Effector memory CD4-positive, alpha-beta T cell (primary cell): ENCODE measurements at places on chromosomes 2 and 18.

- no peaks in the 10 kb centered on the region for H3K4me1 ChIP-seq
- no peak overlapping the region for H3K4me3 ChIP-seq
- no peak overlapping the region for H3K27ac ChIP-seq
- no peaks in the 10 kb centered on the region for H3K36me3 ChIP-seq
Measured at GRCh38 chr2:109176928-109177327, 47.9 kb downstream of the SH3RF3 start.

GRCh38 chr2:234816056-234816455 is 135.8 kb upstream of the SH3BP4 start:
- H3K27ac ChIP-seq, result no peak overlapping the region
- no peak for DNase-seq
- H3K36me3 ChIP-seq, result no peaks in the 10 kb centered on the region
- H3K4me1 ChIP-seq, result no peaks in the 10 kb centered on the region

GRCh38 chr2:7598402-7598801 is 681.2 kb downstream of the RNF144A start:
- H3K27me3 ChIP-seq, result no peaks in the 10 kb centered on the region
- H3K4me1 ChIP-seq, result no peaks in the 10 kb centered on the region
- no peak overlapping the region for H3K27ac ChIP-seq
- H3K36me3 ChIP-seq, result no peaks in the 10 kb centered on the region
- H3K4me3 ChIP-seq, result no peak overlapping the region
- DNase-seq, result no peak

- H3K27ac ChIP-seq, result no peak overlapping the region
Measured at GRCh38 chr2:137178951-137179377, 413.6 kb downstream of the THSD7B start.

DNA sequence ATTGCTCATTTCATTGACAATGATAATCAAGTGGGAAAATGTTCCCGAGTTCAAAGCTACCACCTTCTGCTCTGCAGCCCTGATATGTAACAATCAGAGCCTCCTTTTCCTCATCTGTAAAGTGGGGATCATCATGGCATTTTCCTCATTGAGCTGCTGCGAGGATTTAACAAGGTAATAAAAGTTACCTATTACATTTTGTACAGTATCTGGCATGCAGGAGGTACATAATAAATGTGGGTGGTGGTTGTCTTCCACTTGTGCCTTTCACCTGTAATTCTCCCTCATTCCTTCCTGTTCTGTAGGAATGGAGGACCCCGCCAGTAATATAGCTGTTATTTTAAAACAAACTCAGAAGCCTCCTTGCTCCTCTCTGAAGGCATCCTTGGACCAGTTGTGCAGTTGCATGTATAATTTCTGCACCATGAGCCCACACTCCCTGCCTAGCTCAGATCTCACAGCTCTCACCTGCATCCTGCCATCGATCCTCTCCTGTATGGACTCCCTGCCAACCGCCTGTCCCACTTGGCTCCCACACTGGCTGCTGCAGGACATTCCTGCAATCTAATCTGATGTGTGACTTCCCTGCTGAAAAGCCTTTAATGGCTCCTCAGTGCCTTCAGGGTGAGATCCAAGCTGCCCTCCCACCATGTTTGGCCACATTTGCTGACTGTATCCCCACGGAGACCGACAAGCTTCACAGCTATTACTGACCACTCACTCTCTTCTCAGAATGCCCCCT is 350.4 kb downstream of the EN1 start:
- no peak overlapping the region for H3K27ac ChIP-seq
- H3K36me3 ChIP-seq, result no peaks in the 10 kb centered on the region
- H3K4me1 ChIP-seq, result no peaks in the 10 kb centered on the region
- no peak for DNase-seq

- no peaks in the 10 kb centered on the region for H3K27me3 ChIP-seq
- no peaks in the 10 kb centered on the region for H3K4me1 ChIP-seq
- DNase-seq, result no peak
Measured at GRCh38 chr2:1773883-1774282, 29.6 kb upstream of the PXDN start.

DNA sequence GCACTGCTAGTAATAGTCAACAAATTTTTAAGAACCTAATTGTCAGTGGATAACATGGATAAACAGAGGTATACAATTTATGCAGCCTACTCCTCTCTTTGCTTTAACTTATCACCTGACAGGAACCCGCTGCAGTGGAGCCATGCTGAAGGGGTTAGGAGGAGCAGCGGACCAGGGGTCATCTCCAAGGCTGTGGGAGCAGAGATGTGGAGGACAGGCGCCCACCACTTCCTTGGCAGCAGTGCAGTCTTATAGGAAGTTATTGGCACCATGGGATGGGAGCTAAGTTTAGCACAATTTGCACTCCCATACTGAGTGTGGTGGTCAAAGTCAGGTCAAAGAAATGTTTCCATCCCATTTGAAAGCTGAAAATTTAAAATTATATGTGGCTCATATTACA is 35.6 kb downstream of the HDLBP start:
- no peak overlapping the region for H3K27ac ChIP-seq
- H3K4me1 ChIP-seq, result no peaks in the 10 kb centered on the region
- H3K27me3 ChIP-seq, result no peaks in the 10 kb centered on the region
- no peak for DNase-seq
- H3K36me3 ChIP-seq, result no peaks in the 10 kb centered on the region
- no peak overlapping the region for H3K4me3 ChIP-seq

- no peak for DNase-seq
- H3K36me3 ChIP-seq, result peaks cover 58% of the 10 kb centered on the region
- no peaks in the 10 kb centered on the region for H3K4me1 ChIP-seq
- no peak overlapping the region for H3K27ac ChIP-seq
Measured at GRCh38 chr18:77016936-77017335, 115.6 kb downstream of the MBP start.

GRCh38 chr2:240528406-240529040 is 29.3 kb downstream of the ANKMY1 start:
- H3K4me3 ChIP-seq, result no peak overlapping the region
- H3K4me1 ChIP-seq, result no peaks in the 10 kb centered on the region
- no peaks in the 10 kb centered on the region for H3K27me3 ChIP-seq
- no peak for DNase-seq
- H3K27ac ChIP-seq, result no peak overlapping the region
- peaks cover 48% of the 10 kb centered on the region for H3K36me3 ChIP-seq

DNA sequence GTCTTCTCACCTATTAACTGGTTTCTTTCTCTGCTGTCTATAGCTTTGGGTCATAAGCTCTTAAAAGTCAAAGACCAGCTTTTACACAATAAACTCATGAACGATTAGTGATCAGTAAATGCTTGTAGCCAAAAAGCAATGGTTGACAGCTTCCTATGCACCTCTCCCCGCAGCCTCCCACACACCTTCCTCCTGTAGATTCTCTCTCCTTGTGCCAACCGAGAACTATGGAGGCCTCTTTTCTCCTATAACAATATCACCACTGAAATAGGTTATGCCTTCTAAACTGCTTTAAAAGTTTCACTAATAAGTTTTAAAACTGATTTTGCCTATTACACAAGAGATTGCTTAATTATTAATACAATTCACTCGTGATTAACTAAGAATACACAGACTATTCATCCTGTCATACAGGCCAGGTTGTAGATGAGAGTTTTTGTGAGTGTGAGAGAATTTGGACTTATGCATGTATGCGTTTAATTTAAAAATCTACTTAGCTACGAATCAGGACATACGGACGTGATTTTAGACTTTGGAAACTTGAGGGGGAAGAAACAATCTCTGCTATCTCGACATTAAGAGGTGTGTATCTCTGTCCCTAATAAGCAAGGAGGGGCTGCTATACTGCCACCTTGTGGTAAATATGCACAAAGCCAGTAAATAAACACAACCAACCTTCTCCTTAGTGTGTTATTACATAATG is 229.1 kb upstream of the RBBP8 start:
- H3K4me1 ChIP-seq, result no peaks in the 10 kb centered on the region
- no peaks in the 10 kb centered on the region for H3K36me3 ChIP-seq
- no peaks in the 10 kb centered on the region for H3K27me3 ChIP-seq
- DNase-seq, result no peak

DNA sequence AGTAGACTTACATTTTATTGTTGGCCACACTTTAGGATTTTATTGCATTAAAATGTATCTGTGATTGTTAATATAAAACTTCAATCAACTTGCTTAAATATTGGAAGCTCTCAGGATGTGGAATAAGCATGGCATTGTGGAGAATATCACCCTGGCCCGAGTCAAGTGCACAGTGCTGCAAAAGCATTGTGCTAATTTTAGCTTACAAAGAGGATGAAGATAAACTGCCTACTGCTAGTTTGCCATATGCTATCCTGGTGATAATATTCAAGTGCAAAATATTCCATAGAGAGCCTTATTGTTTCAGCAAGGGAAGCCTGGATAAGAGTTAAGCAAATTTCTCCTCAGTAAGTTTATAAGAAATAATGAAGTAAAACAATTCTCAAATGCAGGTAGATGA is 54.5 kb downstream of the MEIS1 start:
- no peaks in the 10 kb centered on the region for H3K27me3 ChIP-seq
- no peaks in the 10 kb centered on the region for H3K4me1 ChIP-seq
- DNase-seq, result no peak

- H3K36me3 ChIP-seq, result no peaks in the 10 kb centered on the region
- no peak for DNase-seq
- no peak overlapping the region for H3K27ac ChIP-seq
- H3K4me1 ChIP-seq, result no peaks in the 10 kb centered on the region
- no peaks in the 10 kb centered on the region for H3K27me3 ChIP-seq
Measured at GRCh38 chr2:219997341-219997851, 370.0 kb downstream of the SLC4A3 start.

DNA sequence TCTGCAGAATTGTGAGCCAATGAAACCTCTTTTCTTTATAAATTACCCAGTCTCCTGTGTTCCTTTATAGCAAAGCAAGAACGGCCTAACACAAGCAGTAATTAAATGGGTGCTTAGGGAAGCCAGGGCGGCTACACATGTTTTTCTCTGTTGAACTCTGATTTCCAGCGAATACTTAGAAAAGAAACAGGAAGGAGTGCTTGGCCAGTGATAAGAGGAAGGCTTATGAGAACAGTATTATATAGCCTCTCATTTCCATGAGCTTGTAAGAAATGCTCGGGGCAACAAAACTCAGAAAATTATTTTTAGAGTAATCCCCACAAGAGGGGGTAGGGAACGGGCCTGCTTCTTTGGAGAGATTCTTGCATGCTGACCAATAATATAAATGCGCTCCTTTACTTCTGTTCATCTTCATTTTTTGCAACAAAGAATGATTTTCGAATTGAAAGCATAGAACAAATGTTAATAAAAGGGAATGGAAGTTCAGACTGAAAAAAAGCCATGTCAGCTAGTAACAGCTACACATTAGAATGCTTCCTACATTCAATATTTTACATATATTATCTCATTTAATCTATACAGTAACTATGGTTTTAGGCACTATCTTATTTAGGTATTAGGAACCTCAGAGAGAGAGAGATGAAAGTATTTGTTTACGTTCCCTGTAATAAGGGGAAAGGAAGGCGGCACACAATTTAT is 49.7 kb upstream of the CCDC85A start:
- H3K36me3 ChIP-seq, result no peaks in the 10 kb centered on the region
- no peak overlapping the region for H3K4me3 ChIP-seq
- no peaks in the 10 kb centered on the region for H3K27me3 ChIP-seq
- DNase-seq, result no peak

DNA sequence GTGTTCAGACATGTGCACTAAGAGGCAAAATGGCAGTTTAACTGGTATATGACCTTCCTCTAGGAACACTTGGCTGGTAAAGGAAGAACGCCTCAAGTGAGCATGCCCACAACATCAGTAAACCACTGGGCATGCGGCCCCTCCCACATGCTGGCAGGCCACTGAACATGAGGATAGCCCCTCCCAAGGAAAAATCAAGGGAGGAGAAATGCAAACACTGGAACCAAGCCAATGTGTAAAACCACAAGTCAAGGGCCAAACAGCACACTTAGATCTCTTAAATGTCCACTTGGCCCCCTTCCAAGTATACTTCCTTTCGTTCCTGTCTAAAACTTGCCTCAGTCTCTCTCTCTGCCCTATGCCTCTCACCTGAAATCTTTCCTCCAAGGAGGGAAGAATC is 980.8 kb downstream of the TSN start:
- H3K36me3 ChIP-seq, result no peaks in the 10 kb centered on the region
- no peak for DNase-seq
- no peak overlapping the region for H3K4me3 ChIP-seq

GRCh38 chr2:203407496-203407895 is 79.3 kb downstream of the ABI2 start:
- no peaks in the 10 kb centered on the region for H3K36me3 ChIP-seq
- H3K27ac ChIP-seq, result no peak overlapping the region
- no peak for DNase-seq
- no peaks in the 10 kb centered on the region for H3K4me1 ChIP-seq
- H3K27me3 ChIP-seq, result no peaks in the 10 kb centered on the region

GRCh38 chr2:230913406-230914143 is 11.5 kb downstream of the GPR55 start:
- H3K4me3 ChIP-seq, result no peak overlapping the region
- no peak for DNase-seq
- no peaks in the 10 kb centered on the region for H3K4me1 ChIP-seq

GRCh38 chr2:70982971-70983370 is 4.5 kb downstream of the ANKRD53 start:
- H3K27me3 ChIP-seq, result no peaks in the 10 kb centered on the region
- H3K36me3 ChIP-seq, result peaks cover 17% of the 10 kb centered on the region
- no peak overlapping the region for H3K4me3 ChIP-seq
- DNase-seq, result no peak

- H3K36me3 ChIP-seq, result no peaks in the 10 kb centered on the region
- H3K27me3 ChIP-seq, result peaks cover 9% of the 10 kb centered on the region
- no peak overlapping the region for H3K27ac ChIP-seq
- peaks cover 13% of the 10 kb centered on the region for H3K4me1 ChIP-seq
- no peak overlapping the region for H3K4me3 ChIP-seq
Measured at GRCh38 chr2:127108090-127108523, 1.2 kb upstream of the BIN1 start.

DNA sequence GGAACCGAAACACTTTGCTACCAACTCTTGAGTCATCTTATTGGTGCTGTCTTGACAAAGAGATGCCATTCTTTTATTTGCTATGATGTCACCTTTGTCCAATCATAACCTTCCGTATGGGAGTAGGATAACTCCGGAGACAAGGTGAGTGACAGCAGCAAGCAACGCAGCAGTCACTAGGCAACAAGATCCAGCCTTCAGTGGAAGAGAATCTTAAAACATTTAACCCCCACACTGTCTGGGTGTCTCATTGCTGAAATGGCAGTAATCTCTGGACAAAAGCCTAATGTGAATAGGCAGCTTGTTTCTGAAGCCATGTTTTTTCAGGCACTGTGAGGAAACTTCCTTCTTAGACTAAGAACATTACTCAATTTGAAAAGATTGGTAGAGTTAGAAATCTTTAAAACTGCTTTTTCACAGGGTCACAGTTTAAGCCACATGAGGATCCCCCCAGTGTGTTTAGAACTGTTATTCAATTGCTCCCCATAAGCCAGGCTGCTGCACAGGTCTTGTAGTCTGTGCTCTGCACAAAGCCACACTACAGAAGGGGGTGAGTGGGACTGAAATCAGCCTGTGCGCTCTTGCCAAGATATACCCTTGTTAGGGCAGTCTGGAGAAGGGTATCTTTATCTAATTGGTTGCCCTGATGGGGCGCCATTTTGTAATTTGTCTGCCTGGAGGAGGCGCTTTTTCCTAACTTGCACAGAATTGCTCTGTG is 131.5 kb upstream of the STON1 start:
- no peak overlapping the region for H3K4me3 ChIP-seq
- DNase-seq, result no peak
- H3K36me3 ChIP-seq, result no peaks in the 10 kb centered on the region

GRCh38 chr18:11324510-11324909 is 175.1 kb upstream of the PIEZO2 start:
- no peaks in the 10 kb centered on the region for H3K36me3 ChIP-seq
- no peaks in the 10 kb centered on the region for H3K27me3 ChIP-seq
- no peak overlapping the region for H3K4me3 ChIP-seq
- H3K27ac ChIP-seq, result no peak overlapping the region

- H3K27me3 ChIP-seq, result no peaks in the 10 kb centered on the region
- no peak overlapping the region for H3K4me3 ChIP-seq
- DNase-seq, result no peak
- H3K27ac ChIP-seq, result no peak overlapping the region
- H3K4me1 ChIP-seq, result no peaks in the 10 kb centered on the region
Measured at GRCh38 chr2:162629499-162629898, 209.1 kb downstream of the KCNH7 start.
